ENCODE measurements at places on chromosomes 3 and 15.
A peak's percentile ranks its signal among the peaks of the same experiment; 100 is the strongest.

GRCh38 chr3:189714991-189715961 lies 84.1 kb downstream of the TP63 start:
- DNase-seq = no peak

DNA sequence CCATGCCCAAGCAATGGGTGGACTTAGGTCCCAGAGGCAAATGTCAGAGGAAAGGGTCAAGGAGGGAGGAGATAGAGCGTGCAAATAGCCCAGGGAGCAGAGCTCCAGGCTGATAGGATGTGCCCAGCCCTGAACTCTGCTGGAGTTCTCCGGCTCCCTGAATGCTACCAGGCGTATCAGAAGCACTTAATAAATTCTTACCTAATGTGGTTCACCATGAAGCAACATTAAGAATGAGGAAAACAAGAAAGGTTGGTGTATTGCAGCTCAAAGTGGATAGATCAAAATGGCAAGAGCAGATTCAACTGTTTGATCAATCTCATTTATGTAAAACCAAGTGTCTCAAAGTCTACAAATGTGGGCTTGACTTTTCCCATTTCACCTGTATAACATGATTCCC lies 38.3 kb downstream of the PXYLP1 start:
- no peak for DNase-seq

DNA sequence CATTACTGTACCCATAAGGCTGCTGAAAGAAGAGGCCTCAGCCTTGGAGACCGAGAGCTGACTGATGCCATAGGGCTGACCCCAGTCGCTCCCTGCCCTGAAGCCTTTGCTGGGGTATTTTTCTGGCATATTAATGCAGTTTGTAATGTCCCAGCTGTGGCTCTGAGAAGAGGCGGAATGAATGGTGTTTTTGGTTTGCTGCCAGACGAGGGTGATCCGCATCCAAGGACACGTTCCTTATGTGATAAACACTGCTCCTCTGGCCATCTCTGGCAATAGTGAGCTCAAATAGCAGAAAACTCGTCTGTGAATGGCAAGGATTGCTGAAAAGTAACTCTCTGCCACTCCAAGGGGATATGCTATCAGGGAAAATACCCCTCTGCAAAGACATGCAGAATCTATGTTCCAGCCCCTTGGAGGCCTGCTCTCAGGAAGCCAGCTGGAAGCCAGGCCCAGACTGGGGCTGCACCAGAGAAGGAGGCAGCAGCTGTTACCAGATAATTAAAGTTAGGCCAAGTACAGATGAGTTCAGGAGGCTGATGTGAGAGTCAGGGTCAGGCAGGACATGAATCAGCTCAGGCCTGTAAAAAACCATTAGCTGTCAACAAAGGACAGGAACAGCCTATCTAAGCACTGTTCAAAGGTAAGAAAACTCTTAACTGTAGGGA lies 28.9 kb upstream of the KLHL6 start:
- no peak for DNase-seq

DNA sequence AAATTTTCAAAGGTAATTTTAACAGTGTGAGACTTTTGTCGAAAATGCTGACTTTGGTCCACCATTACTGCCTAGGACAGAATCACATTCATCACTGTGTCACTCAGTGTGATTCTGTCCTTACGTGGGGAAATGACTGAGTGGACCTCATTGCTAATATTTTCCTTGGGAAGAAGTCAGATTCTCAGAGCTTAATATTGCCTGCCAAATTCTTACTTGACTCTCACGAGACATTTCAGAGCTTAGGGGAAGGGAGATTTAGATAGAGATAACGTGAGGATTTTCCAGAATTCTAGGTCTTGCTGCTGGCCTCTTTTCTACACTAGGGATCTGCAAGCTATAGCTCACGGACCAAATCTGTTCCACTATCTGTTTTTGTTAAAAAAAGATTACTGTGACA lies 270.4 kb downstream of the SUCLG2 start:
- no peak for DNase-seq

- DNase-seq = no peak
These were observed 187.0 kb upstream of the ATP10A start for GRCh38 chr15:26049900-26050657.

- no peak for DNase-seq
These were observed 105.3 kb downstream of the PLCH1 start for GRCh38 chr3:155639462-155640055.

- DNase-seq = no peak
These were observed 957.8 kb downstream of the ROBO1 start for GRCh38 chr3:78809966-78810365.

GRCh38 chr15:43792761-43793476 lies 799 bp downstream of the SERF2 start:
- DNase-seq = peak; percentile 79

- DNase-seq = no peak
These were observed 316.1 kb upstream of the TPM1 start for GRCh38 chr15:62726461-62726860.

DNA sequence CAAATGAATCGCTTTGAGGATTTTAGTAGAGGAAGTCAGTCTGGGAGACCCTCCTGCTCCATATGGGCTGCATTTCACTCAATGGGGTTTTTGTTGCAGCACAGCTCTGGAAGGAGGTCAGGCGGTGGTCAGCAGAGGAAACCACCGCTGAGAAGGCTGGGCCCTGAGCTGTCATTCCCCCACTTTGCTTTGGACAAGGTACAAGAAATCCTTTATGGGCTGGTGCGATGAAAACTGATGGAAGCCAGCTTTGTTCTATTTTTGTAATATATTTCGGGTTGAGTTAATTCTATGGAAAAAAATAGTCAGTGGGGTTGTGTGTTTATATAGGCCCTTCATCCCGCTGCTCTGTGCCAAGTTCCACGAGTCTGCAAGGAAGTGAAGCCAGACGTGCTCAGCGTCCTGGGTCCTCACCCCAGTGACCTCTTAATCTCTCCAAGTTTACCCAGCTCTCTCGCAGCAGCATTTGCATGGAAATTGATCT lies 157.1 kb upstream of the TMC3 start:
- no peak for DNase-seq

- no peak for DNase-seq
These were observed 282.1 kb downstream of the THSD4 start for GRCh38 chr15:71397377-71397776.

DNA sequence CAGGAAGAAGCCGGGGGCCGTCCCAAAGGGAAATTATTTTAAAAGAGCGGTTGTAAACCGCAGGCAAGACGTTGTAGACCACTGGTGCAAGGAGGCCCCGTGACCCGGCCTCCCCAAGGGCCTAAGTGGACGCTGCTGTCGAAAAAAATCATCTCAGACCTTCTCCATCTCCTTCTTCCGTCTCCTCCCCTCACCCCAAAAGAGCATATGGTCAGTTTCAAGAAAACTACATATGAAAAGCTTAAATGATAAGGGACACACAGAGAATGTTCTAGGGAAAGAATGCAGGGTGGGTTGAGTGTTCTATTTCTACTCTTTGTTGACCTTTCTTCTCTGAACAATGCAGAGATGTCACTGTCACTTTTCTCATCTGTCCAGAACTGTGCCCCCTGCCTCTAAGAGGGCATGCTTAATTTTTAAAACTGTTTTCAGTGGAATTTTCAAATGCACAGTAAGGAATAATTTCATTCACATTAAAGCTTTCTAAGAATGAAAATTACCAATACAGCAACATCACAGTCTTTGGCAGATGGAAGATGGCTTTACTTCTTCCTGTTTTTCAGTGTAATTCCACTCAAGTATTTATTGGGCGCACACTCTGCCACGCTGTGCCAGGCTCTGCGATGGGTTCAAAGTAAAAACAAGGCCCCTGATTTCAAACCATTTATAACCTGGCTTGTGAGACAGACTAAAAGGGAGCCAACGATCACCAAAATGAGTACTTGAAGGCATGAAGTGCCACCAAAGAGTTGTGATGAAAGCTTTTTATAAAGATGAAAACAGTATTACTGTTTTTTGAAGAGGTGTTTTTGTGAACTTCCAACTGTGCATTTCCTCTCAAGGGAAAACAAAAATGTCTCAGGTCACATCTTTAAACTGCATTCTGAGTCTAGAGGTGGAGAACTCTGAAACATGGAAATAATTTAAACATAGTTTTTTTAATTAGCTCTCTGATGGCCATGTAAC lies 891 bp upstream of the TOP2B start:
- peak; percentile 42 for DNase-seq

DNA sequence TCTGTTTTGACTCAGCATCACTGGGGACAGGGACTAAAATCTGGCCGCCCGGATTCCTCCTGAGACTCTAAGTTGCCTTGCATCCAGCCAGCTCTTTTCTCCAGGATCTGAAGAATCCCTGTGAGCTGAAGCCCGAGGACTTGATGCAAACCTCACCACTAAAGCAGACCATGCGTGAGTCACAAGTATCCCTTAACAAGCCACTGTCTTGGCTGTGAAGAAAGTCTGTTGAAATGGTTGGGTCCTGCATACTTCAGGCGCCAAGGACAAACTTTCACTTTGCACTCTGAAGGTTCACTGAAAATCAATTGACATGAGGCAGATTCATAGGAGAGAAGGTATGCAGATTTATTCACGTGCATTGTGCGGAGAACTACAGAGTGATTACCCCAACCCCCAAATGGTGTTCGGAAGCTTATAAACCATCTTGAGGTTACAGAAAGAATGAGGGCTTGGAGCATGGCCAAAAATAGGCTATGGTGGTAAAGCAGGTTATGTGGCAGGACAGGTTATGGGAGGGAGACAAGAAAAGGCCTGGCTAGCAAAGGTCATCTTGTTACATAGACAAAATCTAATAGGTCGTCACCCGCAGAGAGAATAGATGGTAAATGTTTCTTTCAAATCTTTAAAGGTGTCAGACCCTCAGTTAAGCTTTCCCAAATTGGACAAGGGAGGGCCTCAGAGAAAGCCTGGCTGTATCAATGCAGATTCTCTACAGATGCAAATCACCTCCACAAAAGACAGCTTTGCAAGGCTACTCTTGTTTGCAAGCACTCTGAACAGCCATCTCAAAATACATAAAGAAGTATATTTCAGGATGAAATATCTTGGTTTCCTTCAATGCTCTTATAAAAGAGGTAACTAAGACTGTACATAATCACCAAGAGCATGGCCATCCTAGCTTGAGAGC lies 126.3 kb upstream of the PLAAT1 start:
- no peak for DNase-seq

- DNase-seq = no peak
These were observed 193.1 kb downstream of the GBE1 start for GRCh38 chr3:81568378-81568777.

GRCh38 chr3:30665539-30665938 lies 59.1 kb downstream of the TGFBR2 start:
- DNase-seq = no peak

- DNase-seq = no peak
These were observed 19.2 kb downstream of the CDIN1 start for GRCh38 chr15:36598529-36599177.

DNA sequence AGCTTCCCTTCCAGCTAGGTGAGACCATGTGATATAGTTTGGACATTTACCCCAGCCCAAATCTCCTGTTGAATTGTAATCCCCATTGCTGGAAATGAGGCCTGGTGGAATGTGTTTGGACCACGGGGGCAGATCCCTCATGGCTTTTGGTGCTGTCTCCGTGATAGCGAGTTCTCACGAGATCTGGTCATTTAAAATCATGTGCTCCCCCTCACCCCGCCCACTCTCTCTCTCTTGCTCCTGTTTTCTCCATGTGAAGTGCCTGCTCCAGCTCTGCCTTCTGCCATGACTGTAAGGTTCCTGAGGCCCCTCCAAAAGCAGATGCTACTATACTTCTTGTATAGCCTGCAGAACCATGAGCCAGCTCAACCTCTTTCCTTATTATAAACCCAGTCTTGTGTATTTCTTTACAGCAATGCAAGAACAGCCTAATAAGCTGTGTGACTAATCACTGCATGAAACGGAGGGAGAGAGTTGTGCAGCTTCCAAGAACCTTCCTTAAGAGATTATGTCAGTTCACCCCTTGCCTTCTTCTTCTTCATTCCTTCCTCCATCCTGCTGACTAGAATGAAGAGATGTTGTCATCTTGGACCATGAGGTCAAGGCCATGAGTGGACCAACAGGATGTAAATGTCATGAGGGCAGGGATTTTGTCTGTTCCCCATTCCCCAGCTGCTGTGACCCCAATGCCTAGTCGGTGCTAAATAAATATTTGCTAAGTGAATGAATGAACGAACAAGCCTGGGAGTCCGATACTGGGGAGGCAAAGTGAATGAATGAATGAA lies 91.0 kb downstream of the CPN2 start:
- DNase-seq = peak; percentile 85

DNA sequence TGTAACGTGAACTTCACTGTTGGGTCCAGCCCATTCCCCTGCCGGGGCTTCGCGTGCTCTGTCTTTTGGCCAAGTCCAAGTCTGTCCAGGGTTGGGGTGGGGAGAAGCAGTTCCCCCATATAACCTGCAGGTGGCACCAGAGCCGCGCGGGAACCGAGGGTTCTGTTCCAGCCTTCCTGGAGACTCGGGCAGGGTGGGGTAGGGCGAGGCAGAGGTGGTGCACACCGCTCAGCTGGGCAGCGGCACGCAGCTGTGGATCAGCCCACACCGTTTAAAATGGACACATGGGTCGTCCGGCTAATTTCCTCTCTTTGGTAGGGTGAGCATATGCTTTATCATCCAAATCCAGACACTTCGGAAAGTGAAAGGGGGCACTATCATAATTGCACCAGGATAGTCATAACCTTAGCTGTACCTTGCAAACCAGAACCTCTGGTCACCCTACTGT lies 118.1 kb downstream of the TBC1D2B start:
- peak; percentile 59 for DNase-seq

DNA sequence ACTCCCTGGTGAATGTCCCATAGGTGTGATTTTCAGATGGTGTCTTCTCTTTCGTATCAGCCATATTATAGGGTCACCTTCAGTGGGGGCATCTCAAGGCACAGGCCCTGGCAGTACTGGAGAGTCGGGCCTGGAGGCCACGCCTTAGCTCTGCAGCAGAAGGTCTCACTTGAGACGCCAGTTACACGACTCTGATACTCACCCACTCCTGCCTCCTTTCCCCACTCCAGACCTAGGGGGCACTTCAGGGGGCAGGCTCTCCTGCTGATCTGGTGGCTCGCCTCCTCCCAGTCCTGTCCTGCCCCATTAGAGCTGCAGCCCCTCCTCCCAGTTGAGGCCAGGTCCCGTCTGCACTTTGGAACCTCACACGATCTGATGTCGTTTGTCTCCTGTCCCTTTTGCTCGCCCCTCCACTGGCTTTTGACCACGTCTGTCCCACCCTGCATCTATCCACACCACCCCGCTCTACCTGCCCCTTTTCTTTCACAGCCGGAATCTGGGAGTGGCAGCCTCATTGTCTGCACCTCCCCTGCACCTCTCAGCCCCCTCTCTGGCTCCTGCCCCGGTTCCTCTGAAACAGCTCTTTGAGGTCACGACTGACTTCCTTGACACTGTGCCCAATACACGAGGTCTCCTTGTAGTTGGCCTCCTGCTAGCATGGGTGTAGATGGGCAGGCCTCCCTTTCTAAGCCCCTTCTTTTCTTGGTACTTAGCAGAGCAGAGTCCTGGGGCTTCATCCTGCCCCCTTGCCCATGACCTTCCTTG lies 181.9 kb downstream of the NSMCE3 start:
- DNase-seq = no peak

GRCh38 chr15:94070356-94071295 lies 160.7 kb upstream of the MCTP2 start:
- DNase-seq = peak; percentile 33

- peak; percentile 36 for DNase-seq
These were observed 21.3 kb downstream of the KIF9 start for GRCh38 chr3:47261301-47261700.

- DNase-seq = no peak
These were observed 89.9 kb upstream of the TBL1XR1 start for GRCh38 chr3:177287231-177287630.
